ENCODE measurements at places on chromosomes 5 and 9.

DNA sequence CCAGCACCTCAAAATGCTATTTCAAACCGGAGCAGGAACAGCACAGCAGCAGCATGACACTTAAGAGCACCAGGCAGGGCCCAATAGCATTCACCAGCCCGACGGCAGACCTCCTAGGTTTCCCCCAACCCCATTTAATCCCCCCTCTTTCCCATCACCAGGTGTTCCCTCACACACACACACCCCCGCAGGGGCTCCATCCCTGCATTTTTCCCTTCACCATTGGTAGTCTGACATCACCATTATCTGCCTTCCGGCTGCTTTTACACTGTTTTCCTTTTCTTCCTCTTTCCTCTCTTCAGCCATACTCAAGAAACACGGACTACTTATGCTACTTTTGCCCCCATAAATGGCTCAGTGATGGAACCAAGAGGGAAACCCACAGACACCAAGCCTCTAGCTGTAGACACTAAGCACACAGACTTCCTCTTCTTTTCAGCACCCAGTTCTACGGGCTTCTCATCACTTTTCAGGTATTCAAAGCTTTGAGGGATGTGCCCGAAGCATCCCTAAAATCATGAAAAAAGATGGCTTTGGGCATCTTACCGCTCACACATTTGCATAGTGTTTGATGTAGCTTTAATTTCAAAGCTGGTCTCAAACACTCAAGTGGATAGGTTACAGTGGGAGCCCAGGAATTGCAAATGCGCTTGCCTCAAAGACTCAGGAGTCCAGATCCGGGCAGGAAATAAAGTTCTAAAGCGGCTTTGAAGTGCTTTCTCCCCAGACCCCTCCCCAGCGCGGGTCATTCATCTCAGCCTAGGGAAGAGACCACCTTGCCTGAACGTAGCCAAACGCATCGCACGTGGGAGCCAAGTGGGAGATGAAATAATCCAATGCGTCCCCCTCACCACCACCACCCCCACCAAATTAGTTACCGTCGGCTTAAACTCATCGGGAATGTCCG is 141.5 kb downstream of the TSSK1B start:
- no peak for DNase-seq

- DNase-seq, result no peak
Measured at GRCh38 chr5:106768392-106768791, 902.3 kb downstream of the EFNA5 start.

DNA sequence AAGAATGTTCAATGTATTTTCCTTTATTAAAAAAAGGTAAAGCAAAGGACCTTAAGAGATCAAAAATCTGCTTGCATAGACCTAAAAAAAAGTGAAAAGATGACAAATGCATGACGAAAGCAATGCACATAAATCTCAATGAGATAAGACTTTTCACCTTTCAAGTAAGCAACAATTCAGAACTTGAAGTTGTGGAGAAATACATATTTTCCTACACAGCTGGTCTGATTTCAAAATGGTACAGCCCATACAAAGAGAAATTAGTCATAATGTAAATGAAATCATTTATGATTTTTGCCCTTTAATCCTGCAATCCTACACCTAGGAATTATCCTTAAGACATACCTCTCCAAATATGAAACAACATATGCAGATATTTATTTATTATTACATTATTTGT is 568.0 kb downstream of the ANXA1 start:
- DNase-seq, result no peak

DNA sequence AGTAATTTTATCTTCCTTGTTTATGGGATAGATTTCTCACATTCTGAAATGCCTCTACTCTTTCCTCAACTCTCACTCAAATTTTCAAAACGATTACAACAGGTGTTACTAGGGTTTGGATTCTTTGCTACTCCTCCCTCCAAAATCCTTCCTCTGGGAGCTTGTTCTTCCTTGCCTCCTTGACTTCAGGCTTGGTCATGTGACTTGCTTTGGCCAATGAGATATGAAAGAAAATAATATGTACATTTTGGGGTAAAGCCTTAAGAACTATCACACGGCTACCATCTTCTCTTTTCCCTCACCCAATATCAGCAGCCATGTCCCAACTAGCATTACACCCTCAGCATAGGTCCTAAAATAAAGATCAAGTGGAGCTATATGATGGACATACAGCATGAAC is 28.8 kb upstream of the SLC1A1 start:
- DNase-seq, result no peak

GRCh38 chr9:70746316-70746715 is 331.9 kb upstream of the KLF9 start:
- no peak for DNase-seq

GRCh38 chr9:105233873-105234272 is 10.6 kb upstream of the SLC44A1 start:
- no peak for DNase-seq

DNA sequence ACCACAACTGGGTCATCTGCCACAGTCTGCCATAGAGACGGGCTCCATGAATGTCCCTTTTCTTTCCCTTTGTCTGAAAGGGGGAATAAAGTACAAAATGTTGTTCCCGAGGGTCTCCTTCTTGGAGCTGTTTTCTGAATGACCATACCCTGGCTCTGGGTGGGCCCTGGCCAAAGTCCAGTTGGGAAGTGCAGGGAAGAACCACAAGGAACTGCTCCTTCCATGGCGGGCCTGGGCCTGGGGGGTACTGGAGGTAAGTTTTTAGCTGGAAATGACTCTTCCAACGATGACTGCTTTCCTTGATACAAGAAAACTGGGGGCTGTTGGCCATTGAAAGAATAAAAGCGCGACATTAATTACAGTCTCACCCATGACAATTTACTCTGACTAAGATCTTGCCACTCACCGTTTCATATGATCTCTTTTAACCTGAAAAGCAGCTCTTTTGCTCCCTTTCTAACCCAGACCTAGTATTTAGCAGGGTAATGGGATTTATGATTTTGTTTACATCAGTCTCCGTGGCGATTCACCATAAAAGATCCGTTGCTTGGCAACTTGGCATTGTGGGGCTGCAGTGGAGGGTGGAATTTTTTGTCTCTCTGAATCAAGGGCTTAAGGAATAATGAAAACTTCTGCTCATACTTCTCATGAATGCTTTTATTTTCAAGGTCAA is 89.2 kb upstream of the PTCH1 start:
- DNase-seq, result no peak

- no peak for DNase-seq
Measured at GRCh38 chr5:174412374-174412773, 312.0 kb upstream of the MSX2 start.

GRCh38 chr5:118033686-118034338 is 954.5 kb downstream of the DTWD2 start:
- DNase-seq, result no peak

DNA sequence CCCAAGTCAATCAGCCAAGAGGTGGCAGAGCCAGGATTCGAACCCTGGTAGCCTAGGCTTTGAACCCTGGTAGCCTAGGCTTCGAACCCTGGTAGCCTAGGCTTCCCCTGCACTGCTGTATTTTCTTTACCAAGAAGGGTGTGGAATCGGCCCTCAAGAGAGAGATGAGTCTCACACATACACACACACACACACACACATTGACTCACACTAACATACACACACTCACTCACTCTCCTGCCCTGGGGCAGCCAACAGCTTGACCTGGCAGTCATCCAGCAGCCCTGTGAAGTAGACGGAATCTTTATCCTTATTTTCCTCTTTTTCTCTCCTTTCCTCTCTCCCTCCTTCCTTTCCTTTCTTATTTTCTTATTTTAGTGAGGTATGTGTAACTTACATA is 55.4 kb upstream of the RPL26L1 start:
- no peak for DNase-seq

- DNase-seq, result no peak
Measured at GRCh38 chr5:88672644-88673252, 210.2 kb downstream of the MEF2C start.

- no peak for DNase-seq
Measured at GRCh38 chr9:114947058-114947457, 16.7 kb upstream of the TNFSF8 start.

- no peak for DNase-seq
Measured at GRCh38 chr9:137710704-137711103, 91.9 kb downstream of the EHMT1 start.

DNA sequence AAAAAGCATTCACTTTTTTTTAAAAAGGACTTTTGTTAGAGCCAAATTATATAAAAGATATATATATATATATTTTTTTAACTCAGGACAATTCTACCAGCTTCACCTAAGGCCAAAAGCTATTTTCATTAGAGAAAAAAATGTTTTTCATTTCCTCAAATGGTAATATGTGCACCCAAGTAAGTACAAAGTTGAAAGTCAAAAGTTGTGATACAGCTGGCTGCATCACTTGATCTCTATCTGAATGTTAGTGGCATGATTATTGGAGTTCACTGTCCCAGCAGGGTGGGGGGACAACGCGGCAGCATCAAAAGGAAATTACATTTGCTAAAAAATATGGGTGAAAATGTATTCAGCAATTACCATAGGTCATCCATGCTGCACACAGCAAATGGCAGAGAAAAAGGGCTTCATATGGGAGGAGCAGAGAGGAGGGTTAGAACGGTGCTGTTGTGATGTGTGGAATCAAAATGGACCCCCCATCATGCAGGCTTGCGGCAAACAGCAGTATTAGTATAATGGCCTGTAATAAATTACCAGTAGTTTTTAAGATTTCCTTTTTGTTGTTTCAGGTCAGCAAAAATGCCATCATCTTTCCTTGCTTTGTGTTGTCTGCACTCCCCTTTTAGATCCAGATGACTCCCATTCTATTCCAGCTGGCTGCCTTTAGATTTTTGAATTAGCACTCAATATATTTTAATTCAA is 253.7 kb downstream of the MAT2B start:
- DNase-seq, result no peak

- DNase-seq, result no peak
Measured at GRCh38 chr5:36276864-36277263, 24.8 kb downstream of the RANBP3L start.

- no peak for DNase-seq
Measured at GRCh38 chr5:122257000-122257399, 55.0 kb upstream of the SNCAIP start.

GRCh38 chr9:99019510-99020331 is 76.0 kb downstream of the COL15A1 start:
- no peak for DNase-seq

DNA sequence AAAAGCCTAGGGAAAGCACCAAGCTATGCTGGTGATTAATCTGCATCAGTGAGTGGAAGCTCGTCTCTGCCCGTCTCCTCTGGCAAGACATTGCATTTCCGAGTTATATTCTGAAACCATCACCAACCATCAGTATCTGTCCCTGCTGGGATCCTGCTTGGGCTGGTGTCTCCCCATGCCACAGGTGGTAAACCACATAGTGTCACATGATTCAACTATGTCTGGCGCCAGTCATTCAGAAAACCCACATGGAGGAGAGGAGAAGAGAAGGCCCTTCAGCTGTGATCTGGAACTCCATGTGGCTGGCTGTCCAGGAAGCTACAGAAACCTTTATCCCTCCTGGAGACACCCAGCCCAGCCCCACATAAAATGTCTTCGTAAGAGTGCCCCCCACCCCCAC is 4.8 kb downstream of the IL9 start:
- DNase-seq, result no peak

- no peak for DNase-seq
Measured at GRCh38 chr9:9142001-9142400, 1342.4 kb upstream of the DMAC1 start.

DNA sequence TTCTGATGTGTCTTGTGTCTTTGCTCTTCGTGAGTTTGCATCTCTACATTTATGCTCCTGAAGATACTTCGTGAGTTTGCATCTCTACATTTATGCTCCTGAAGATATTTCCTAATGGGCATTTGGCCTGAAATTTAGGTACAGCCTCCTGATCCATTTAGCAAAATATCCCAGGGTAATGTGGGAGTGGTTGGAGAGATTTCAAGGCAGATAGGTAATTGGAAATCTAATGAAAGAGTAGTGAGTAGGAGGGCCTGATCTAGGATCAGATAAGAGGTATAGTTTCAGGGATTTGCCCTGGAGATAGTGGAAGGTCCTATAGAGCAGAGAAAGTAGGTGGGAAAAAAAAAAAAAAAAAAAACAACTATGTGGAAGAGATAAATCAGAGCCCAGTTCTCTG is 14.6 kb upstream of the SNX2 start:
- no peak for DNase-seq

DNA sequence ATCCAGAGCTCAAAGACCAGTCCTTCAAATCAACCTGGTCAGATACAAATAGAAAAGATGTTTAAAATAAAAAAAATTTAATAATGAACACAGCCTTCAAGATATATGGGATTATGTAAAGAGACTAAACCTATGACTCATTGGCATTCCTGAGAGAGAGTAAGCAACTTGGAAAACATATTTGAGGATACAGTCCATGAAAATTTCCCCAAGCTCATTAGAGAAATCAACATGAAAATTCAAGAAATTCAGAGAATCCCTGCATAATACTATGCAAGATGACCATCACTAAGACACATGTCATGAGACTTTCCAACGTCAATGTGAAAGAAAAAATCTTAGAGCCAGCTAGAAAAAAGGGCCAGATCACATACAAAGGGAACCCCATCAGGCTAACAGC is 512.9 kb upstream of the PTGER4 start:
- DNase-seq, result no peak

GRCh38 chr5:13278148-13278547 is 666.3 kb downstream of the DNAH5 start:
- DNase-seq, result no peak

GRCh38 chr9:115604831-115605483 is 487.0 kb upstream of the TNC start:
- no peak for DNase-seq

- no peak for DNase-seq
Measured at GRCh38 chr5:42876375-42876844, 64.7 kb upstream of the SELENOP start.
